ENCODE measurements at places on chromosomes 7 and 10.

GRCh38 chr10:4810092-4810491 lies 15.9 kb upstream of the AKR1E2 start:
- DNase-seq, result no peak

- no peak for DNase-seq
Measured at GRCh38 chr10:45075216-45075615, 74.5 kb downstream of the ZNF22 start.

GRCh38 chr7:20776942-20777341 lies 9.7 kb downstream of the SP8 start:
- DNase-seq, result no peak

DNA sequence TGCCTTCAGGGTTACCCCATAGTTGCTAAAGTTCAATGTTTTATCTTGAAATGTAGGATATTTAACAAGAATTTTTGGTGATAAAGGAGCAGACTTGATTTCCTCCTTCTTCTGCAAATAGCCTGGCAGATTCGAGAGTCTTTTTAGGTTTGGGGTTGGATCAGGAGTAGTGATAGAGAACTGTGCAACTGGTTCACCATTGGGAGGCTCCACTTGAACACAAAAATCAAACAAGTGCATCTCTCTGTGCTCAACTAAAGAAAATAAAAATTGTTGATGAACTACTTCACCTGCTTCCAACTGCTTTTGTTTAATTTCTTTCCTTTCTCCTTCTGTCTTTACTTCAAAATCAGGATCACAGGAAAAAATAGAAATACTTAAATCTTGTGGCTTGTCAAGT lies 58.5 kb downstream of the MACC1 start:
- DNase-seq, result no peak

- no peak for DNase-seq
Measured at GRCh38 chr7:49787980-49788379, 14.5 kb downstream of the VWC2 start.

GRCh38 chr7:47358357-47358756 lies 223.6 kb downstream of the TNS3 start:
- no peak for DNase-seq
